NCI-H748 treated with DMSO at 0.1 percent for 48 hours (cell line): ENCODE measurements at places on chromosomes 7 and 10.

DNA sequence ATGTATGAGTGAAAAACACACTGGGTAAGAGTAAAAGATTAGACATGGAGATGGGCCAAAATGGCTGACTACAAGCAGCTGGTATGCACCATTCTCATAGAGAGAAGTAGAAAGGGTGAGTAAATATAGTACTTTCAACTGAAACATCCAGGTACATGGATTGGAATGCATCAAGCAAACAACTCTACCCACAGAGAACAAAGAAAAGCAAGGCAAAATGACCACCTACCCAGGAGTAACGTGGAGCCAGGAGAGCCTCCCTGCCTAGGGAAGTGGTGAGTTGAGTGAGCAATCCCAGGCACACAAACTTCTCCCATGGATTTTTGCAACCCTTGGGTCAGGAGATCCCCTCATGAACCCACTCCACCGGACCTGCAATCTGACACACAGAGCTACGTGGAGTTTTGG lies 212.8 kb downstream of the PTN start:
- DNase-seq = no peak

DNA sequence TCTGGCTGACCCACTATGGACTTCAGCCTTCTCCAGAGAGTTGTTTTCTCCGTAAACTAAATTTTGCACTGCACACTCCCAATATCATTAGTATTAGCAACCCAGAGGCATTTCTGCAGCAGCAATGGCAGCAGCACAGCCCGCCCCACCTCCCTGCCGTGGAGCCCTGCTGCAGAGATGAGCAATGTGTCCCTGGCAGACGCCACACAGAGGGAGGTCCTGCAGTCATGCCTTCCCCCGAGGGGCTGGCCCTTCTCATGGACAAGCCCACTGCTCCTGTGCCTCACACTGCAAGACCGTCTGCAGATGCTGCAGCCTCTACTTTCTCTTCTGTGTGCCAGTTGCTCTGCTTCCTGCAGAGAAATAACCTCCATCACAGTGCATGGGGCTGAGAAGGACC lies 393.4 kb upstream of the MKI67 start:
- DNase-seq = no peak

- no peak for DNase-seq
These were observed 229.0 kb downstream of the BICC1 start for GRCh38 chr10:58741673-58742072.

DNA sequence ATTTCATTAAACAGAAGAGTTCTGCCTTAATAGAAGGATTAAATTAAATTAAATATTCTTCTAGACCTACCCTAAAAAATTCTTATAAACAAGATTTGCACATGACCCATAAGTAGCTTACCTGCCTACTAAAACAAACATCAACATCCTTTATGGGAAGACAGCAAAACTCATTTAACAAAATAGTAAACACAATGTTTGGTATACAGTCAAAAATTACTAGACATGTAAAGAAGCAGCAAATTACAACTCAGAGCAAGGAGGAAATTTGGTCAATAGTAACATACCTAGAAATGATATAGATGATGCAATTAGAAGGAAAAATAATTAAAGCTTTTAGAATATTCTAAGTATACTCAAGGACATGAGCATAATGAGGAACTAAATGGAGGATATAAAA lies 27.9 kb downstream of the CCDC172 start:
- DNase-seq = no peak

- no peak for DNase-seq
These were observed 64.5 kb downstream of the DNMBP start for GRCh38 chr10:99945263-99945662.

GRCh38 chr10:103716206-103717160 lies 138.9 kb downstream of the SH3PXD2A start:
- no peak for DNase-seq

GRCh38 chr10:99292159-99292558 lies 37.0 kb upstream of the CNNM1 start:
- no peak for DNase-seq

DNA sequence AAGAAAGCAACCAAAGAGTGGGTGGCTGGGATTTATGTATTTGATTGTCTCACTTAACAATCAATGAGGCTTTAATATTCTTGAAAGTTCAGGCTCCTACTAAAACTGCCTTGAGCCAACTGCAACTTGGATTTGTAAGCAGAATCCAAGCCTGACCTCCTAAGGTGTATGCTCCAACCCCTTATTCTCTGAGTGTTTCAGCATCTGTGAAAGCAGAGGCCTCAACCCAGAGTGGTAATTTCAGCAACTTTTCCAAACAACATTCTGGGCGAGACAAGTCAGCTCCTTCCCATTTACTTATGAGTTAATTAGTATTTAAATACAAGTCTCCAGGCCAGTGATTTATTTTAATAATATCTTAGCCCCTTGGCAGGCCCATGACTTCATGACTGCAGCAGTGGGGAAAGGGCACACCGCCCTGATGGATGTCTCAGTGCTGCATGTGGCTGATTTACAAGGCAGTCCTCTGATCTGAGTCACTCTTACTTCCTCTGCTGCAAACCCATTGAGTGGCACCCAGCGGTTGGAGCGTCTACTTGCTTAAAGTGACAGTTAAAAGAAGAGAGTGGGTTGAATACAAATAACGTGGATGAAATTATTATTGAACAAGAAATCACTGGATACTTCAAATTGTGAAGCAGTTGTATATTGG lies 209.1 kb downstream of the TRIL start:
- no peak for DNase-seq

GRCh38 chr7:30545791-30546555 lies 41.3 kb upstream of the GGCT start:
- DNase-seq = no peak

GRCh38 chr10:98431016-98431415 lies 15.7 kb downstream of the HPS1 start:
- no peak for DNase-seq
